ENCODE measurements at places on chromosomes 12 and 14.

- DNase-seq, result peak; percentile 30
Observed at GRCh38 chr12:87930033-87930432, 99.2 kb downstream of the C12orf50 start.

DNA sequence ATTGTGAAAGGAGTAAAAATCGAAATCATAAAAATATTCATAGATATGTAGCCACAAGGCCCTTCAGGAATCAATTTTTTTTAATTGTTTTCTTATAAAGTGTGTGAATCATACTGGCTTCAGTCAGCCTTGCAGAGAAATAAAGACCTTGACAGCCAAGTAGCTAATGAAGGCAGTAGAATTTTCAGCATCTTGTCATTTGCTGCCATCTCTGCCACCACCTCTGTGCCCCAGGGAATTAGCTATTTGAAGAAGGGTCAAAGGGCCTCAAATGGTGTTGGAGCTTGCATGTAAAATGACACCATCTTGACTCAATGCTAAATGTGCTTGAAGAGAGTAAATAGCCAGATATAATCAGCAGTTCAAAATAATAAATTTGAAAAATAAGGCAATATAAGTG, 359.4 kb upstream of the DCN start:
- no peak for DNase-seq

DNA sequence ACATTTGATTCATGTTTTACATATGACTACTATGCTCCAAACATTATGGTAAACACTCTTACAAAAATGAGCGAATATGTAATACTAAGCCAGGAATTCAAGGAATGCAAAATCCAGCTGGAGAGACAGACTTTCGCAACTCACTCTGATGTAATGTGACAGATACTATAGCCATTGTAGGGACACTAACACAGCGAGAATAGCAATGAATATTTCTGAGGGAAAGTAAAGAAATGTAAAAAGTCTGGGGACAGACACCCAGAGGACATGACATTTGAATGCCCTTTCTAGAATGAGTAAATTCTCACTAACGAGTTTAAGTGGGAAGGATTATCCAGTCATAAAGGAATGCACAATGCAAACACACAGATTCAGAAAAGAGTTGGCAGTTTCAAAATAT, 121.9 kb downstream of the PIK3C2G start:
- DNase-seq, result peak; percentile 71

- no peak for DNase-seq
Observed at GRCh38 chr14:91175291-91176201, 61.7 kb downstream of the DGLUCY start.

DNA sequence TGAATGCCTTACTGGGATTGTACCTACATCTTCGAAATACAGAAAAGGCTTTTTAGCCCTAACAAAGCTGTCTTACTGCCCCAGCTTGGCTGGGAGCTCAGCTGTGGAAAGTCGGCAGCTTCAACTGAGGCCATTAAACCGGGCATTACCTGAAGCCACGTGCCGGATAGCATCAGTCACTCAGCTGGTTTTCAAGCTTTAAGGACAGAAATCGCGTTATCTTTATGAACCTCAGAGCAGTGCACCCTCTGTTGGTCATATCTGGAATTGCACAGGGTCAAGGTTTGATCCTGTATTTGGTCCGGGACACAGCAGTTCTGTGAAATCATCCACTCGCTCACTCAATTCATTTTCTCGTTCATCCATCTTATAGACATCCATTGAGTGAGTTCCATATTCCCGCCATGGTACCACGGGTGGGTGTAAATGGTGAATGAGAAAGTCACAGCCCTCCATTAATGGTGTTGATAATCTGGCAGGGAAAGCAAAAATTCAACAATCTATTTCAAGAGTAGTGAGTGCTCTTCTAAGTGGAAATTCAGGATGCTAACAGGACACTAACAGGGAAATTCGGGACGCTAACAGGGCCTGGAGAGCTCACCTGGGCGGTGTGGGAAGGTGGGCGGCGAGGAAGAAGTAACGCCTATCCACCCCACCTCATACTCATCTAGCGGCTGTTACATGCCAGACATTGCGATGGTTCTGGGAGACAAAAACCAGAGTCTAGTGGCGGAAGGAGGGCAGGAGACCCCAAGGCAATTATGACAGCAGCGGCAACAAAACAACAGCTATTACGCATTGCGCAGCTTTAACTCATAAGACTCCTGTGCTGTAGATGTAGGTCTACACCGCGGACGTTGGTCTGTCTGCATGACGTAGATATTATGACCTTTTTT, 60.6 kb upstream of the TCL1A start:
- peak; percentile 81 for DNase-seq

- DNase-seq, result no peak
Observed at GRCh38 chr12:113858841-113859386, 107.2 kb downstream of the RBM19 start.

- DNase-seq, result no peak
Observed at GRCh38 chr12:103462675-103463074, 33.1 kb downstream of the C12orf42 start.

DNA sequence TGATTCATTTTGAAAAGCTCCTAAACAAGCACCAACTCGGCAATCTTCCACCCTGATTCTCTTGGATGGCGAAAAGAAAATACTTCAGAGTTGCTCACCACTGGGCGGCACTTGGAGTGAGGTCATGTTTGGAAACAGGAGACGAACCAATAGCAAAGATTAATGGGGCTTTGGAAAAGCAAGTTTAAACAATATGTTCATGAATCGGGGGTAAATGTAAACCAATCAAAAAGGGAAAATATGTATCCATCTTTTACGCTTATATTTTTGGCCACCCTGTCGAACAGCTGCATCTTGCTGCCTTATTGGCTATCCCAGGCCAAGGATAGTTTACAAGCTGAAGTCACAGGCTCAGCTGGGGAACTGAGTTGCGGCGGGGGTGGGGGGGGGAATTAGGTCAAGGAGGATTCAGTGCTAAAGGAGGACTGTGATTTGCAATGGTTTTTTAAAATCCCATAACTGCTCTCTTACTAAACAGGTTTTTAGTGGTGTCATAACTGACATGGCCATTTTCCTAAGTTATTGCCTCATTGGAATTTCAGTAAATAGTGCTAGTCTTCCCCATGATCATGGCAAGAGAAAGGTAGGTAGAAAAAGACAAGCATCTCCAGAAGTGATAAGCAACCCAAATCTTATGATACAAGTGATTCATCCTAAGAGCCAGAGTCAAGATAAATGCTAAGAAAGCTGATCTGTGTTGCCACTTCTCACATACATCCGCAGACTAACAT, 210.6 kb downstream of the PHLDA1 start:
- peak; percentile 73 for DNase-seq

- DNase-seq, result peak; percentile 37
Observed at GRCh38 chr14:65000898-65001591, 14.3 kb downstream of the FNTB start.

GRCh38 chr12:23944067-23944466, 5.4 kb downstream of the SOX5 start:
- DNase-seq, result no peak

GRCh38 chr12:38588624-38589305, 272.2 kb downstream of the ALG10B start:
- no peak for DNase-seq

- no peak for DNase-seq
Observed at GRCh38 chr14:59224341-59224740, 35.9 kb downstream of the DAAM1 start.

- DNase-seq, result no peak
Observed at GRCh38 chr12:1328391-1328790, 266.0 kb downstream of the FBXL14 start.

DNA sequence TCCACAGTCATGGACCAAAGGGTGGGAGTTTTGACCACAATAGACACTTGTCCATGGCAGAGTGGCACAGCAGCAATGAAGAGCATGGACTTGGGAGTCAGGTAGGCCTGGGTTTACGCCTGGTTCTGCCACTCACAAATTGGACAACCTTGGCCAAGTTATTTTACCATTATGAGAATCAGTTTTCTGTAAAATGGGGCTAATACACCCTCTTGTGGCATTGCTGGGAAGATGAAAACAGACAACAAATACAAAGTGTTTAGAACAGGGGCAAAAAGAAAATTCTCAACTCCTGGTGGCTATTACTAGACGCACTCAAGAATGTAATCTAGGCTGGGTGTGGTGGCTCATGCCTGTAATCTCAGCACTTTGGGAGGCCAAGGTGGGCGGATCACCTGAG, 2.6 kb downstream of the C12orf43 start:
- no peak for DNase-seq

DNA sequence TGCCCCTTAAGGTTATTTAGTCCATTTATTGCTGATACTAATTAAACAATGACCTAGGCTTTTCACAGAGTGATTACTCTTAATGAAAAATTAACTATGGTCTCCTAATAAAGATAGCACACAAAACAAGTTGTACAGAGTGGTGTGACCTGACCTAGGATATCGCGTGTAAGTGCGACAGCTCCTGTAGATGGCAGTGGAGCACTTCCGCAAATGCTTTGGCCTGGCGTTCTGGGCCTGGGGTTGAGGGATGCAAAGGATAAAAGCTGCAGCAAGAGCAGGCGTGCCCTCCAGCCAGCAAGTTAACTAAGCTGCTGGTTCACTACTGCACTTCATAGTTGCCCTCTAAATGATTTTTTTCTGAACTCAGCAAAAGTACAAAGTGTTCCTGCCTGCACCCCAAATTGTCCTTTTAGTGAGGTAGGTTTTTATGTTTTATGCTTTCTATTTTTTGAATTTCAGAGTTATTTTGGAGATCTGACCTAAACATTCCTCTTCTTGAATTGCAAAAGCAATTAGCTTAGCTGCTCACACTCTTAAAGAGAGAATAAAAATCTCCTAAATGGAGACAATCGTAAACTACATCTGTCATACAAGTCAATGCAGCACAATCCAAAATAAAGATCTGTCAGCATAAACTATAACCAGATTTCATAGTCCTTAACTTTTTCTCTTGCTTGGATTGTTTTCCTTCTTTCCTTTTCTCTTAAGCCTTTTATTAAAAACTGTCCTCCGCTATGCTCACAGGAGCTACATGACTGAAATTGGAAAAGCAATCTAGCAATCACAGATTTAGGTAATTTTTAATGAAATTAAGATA, 379.6 kb downstream of the LRIG3 start:
- peak; percentile 76 for DNase-seq

DNA sequence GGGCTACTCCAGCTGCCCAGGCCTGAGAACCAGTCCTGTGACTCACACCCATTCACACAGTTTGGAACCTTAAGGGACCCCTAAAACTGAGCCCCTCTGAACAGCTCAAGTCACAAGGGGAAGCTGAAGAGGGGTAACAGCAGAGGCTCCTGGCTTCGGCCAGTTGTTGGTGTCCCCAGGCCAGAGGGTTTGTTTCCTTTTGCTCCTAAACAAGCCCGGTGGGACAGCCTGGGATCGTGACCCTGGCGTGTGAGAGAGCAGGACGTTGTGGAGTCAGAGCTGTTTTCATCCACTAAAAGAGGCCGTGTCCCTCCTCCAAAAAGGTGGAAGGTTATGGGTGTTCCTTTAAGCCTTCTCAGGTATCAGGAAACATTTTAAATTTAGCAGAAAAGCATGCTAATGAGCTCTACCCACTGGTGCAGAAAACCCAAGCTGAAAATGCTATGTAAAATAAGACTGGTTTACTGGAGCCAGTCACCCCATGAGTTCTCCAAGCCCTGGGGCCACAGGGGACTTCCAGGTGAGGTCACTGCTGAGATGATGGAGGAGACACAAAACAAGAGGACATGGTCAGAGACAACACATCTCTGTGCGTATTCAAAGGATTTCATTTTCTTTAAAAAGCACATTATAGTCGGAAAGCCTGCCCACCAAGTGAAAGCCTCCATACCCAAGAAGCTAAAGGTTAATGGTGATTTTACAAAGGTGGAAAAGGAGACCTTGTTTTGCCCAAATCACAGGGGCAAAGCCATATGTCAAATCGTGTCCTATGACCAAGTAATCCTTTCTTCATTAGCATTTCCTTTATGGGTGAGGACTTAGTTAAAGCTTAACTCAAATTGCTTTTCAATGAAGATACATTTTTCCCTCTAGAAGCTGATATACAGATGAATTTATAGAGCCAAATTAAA, 14.1 kb downstream of the PRKAB1 start:
- no peak for DNase-seq

DNA sequence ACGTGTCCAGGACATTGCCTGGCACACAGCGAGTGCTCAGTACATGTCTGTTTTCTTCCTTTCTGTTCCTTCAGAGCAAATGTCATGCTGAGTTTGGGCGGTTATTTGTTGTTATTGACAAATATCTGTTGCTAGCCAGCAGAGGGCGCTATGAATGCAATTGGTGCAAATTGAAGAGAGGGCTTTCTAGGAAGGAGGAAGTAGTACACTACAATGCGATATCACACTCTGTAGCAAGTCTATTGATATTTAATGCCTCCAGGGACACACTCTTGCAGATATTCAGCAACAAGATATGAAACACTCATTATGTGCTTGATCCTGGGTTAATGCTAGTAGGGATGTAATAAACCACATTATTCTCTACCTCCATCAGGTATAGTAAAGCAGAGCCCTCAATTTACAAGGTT, 267.3 kb upstream of the SRRM4 start:
- DNase-seq, result no peak

DNA sequence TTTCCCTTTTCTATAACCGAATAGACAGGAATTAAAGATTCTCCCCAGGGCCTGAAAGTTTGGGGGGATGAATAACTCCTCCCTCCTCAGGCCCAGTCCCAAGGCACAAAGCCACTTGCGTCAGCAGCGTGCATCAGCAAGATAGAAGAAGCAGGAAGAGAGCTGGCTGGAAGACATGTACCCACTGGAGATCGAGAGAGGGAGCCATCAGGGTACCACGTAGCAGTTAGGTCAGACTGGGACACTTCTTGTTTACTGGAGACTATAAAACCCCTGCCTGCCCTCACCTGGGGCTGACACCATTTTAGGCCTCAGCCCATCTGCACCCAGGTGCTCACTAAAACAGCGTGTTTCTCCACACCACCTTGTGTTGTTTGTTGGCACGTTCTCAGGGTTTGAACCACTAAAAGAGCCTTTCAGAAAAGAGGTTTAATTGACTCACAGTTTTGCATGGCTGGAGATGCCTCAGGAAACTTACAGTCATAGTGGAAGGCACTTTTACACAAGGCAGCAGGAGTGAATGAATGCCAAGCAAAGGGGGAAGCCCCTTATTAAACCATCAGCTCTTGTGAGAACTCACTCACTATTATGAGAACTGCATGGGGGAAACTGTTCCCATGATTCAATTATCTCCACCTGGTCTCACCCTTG, 93.2 kb downstream of the TMTC3 start:
- DNase-seq, result no peak

- peak; percentile 57 for DNase-seq
Observed at GRCh38 chr14:57692671-57693070, 173.2 kb downstream of the SLC35F4 start.

GRCh38 chr14:58746261-58746660, 108.5 kb downstream of the DACT1 start:
- DNase-seq, result no peak

DNA sequence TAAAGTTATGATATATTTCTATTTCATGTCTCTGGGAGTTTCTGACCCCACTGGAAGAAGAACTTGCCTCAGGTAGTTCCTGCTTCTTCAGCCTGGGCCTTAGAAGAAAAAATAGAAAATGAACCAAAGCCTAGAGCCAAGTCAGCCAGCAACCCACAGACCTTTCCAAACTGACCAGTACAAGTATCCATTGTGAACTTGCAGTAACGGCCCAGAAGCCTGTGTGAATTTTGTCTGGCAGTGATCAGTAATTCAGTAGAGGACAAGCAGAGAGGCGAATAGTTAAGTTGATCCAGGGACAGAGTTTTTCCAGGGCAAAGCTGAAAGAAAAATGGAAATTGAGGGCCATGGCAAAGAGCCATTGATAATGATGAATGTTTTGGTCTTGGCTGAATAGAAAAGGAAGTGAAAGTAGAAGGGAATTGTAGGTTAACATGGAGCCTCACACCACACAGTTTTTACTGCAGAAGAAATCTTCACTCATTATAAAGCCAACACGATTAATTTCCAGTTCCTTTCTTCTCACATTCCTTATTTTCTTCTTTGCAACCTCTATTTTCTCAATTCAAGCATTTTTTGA, 311.8 kb downstream of the BTG1 start:
- DNase-seq, result no peak

All from GM03348 (cell line).